Activated T-helper 1 cell treated with anti-CD3 and anti-CD28 coated beads, Interleukin-12 subunit alpha, Interleukin-12 subunit beta, Interleukin-2, Interleukin-4 antibody, amounts not matched to agents 30 ng/mL and 10 ng/mL and 1 ng/mL, durations not matched to agents 14 hours and 24 hours and 36 hours (primary cell): ENCODE measurements at places on chromosomes 6 and 20.

DNA sequence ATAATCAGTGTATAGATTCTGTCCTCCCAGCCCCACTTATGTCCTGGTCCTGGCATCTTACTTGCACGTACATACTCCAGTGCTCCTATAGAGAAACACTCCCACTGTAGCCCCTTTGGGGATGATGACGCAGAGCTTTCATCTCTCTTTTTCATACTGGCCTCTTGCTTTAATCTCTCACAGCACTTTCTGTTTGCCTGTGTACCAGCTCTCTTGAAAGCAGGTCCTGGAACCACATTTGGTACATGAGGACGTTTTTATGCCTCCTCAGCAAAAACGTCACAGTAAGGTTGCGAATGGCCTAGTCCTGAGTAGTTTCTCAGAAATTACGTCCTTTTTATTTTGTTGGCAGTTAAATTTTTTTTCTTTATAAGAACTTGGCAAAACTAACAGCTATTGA, 10.8 kb downstream of the L3MBTL3 start:
- no peak for DNase-seq

DNA sequence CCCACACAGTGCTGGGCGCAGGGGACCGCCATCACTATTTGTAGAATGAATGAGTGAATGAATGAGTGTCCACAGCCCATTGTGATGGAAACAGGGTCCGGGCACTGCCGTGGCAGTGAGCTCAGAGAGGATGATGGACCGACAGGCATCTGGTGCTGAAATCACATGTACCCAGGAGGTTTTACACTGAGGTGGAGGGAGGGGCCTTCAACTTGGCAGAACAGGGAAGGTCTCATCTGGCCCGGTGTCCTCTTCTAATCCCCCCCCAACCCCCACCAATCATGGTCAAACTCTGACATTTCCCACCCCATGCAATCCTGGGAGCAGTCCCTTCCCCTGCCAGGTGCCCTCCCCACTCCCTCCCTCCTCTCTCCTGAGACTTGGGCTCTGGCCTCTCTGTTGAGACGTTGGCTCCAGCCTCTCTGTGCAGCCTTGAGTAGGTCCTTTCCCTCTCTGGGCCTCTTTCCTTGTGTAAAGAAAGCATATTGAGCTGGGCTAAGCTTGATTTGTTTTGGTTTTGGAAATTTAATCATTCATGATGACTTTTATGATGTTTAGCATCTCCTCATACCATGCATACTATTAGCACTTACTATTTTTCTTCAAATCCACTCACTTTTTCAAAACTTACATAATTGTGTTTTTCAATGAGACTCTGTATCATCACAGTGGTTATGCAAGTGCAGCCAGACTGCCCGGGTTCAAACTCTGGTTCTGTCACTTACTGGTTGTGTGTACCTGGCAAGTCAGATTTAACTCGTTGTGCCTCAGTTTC, 10.8 kb downstream of the KIAA1755 start:
- DNase-seq, result no peak

DNA sequence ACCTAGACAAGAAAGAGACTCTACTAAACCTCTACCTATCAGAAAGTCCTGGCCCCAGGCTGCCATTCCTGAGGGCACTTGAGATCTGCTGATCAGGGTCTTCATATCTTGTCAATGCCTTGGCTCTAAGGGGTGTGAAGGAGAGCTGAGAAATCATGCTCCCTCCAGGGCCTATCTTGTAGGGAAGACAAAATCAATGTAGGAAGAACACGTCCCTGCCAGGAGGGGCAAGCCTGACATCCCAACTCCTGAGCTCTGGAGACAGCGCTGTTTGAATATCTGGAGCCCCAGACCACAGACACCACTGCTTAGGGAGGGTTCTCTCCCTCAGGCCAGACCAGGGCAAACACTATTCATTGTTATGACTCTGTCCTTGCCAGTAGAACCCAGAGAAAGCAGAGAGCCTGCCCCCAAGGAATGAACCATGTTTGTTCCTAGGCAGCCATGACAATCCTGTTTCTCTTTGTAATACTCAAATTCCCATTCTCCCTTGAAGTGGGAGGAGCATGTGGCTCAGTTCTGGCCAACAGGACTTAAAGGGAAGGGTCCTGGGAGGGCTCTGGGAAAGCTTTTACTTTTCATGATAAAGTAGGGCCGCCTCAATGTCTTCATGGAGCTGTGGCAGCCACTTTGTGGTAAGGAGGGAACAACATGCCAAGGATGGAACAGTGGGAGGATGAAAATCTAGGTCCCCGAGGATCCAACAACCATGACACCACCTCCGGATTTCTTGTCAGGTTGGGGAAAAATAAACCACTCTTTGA, 1.8 kb upstream of the FASTKD5 start:
- no peak for DNase-seq

- DNase-seq, result no peak
Measured at GRCh38 chr6:166618866-166619761, 7.9 kb downstream of the RPS6KA2 start.

GRCh38 chr6:16712931-16713484, 48.3 kb downstream of the ATXN1 start:
- no peak for DNase-seq

DNA sequence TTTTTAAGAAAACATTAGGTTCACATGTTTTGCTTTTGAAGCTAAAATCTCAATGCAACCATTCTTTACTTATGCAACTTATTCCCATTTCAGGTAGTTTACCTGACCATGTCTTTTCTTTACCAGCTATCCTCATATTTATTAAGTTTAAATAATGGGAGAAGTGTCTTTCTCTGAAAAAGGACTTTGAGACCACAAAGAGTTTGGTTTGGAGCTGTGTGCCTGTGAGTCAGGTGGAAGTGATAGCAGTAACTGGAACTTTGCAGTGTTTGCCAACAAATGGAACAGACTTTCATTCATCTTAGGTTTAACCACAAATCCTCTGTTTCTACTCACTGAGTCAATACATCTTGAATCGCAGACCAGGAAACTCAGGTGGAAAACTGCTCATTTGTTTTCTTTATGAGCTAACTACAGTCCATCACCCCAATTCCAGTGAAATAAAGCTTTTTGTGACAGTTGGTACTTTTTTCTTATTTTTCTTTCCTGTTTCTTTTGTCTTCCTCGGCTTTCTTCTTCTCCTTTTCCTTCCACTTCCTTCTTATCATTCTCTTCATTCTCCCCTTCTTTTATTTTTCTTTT, 148.3 kb upstream of the RIN2 start:
- DNase-seq, result no peak

DNA sequence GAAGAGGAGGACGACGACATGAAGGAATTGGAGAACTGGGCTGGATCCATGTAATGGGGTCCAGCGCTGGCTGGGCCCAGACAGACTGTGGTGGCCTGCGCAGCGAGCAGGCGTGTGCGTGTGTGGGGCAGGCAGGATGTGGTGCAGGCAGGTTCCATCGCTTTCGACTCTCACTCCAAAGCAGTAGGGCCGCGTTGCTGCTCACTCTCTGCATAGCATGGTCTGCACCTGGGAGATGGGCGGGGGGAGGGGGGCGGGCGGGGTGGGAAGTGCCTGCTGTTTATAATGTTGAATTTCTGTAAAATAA, 42.3 kb downstream of the CHMP4B start:
- DNase-seq, result peak; percentile 20

GRCh38 chr20:4809707-4810106, 88.0 kb downstream of the PRND start:
- no peak for DNase-seq

DNA sequence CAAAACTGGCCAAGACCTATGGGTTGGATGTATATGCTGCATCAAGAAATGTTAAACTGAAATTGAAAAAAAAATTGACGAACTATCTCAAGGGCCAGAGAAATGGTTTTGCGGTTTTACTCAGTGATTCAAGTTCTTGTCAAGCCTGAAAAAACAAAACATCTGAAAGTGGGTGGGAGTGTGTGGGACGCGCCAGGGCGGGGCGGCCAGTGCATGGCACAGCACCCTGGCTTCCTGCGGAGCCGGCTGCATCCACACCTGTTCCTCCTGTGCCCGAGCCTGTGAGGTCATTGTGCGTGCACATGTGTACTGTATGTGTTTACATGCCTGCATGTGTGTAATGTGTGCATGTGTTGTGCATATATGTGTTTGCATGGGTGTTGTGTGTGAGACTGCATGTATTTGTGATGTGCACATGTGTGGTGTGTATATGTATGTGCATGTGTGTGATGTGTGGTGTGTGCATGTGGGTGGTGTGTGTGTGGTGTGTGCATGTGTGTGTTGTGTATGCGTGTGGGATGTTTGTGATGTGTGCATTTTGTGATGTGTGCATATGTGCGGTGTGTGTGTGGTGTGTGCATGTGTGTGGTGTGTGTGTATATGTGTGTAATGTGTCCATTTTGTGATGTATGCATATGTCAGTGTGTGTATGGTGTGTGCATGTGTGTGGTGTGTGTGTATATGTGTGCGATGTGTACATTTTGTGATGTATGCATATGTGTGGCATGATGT, 59.8 kb downstream of the CDH4 start:
- no peak for DNase-seq

- DNase-seq, result no peak
Measured at GRCh38 chr20:6401893-6402557, 279.2 kb upstream of the FERMT1 start.

- DNase-seq, result no peak
Measured at GRCh38 chr6:148395583-148396101, 53.0 kb downstream of the SASH1 start.

DNA sequence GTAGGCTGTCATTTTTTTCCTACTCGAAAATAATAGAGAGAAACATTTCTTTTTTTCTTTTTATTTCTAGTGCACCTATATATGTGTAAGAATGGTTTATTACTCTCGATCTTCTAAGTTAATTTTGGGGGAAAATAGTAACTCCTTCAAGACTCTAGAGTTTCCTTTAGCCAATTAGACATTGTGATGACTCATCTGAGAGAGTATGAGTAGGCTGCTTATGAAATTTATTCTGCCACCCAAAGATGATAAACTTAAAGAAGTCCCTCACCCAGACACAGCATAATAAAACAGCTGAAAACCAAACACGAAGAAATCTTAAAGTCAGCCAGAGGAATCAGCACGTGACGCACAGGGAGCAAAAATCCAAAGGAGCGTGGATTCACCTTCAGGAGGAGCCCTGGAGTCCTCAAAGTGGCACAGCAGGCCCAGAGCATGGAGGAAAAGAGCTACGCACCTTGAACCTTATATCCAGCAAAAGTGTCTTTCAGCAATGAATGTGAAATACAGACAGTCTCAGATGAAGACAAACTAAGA, 81.9 kb downstream of the ERMARD start:
- DNase-seq, result no peak

DNA sequence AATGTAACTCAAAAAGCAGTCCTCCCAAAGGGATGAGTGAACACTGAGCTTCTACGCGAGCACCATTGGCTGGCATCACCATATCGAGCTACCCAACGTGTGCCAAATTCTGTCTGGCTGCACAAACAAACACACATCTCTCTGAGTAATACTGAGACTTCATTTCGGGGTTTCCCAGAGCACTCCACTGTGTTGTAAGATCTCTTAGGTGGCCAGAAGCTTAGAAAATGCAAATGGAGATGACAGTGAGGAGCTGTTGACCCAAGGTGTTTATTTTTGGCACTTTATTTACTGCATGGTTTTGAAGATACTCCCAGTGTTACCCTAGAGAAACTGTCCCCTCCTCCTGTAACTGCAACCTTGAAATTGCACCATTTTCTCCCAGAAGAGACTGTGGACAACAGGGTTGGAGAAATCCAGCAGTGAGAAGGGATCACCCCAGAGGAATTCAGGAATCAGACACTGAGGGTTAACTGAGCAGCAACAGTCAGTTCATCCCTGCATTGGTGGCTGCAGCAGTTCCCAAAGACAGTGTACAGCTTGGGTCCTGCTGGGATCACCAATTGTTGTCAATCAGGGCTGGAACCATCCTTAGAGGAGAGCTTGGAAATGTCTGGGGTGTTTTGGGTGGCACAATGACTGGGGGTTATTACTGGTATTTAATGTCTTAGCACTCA, 1.0 kb upstream of the RIPOR2 start:
- DNase-seq, result peak; percentile 72

GRCh38 chr6:136604328-136604825, 54.2 kb upstream of the MAP7 start:
- no peak for DNase-seq

- DNase-seq, result peak; percentile 11
Measured at GRCh38 chr20:41408156-41408794, 41.7 kb upstream of the EMILIN3 start.

- peak; percentile 71 for DNase-seq
Measured at GRCh38 chr6:24991810-24992467, 56.2 kb upstream of the RIPOR2 start.

DNA sequence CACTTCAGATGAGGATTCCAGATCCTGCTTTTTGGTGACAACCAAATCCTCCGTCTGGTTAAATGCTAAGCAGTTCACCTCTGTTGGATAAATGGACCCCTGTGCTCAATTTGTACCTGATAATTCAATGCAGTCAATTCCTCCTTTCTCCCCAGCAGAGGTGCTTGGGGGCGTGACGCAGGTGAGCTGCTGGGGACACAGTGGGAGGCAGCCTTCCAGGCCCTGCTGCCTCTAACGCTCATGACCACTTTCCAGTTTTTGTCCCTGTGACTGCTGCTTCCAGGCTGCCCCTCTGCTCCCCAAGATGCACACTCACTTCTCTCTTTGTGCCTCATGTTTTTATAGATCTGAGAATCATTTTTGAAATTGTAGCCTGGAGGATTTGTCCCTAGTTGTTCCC, 78.5 kb downstream of the TTLL2 start:
- no peak for DNase-seq

DNA sequence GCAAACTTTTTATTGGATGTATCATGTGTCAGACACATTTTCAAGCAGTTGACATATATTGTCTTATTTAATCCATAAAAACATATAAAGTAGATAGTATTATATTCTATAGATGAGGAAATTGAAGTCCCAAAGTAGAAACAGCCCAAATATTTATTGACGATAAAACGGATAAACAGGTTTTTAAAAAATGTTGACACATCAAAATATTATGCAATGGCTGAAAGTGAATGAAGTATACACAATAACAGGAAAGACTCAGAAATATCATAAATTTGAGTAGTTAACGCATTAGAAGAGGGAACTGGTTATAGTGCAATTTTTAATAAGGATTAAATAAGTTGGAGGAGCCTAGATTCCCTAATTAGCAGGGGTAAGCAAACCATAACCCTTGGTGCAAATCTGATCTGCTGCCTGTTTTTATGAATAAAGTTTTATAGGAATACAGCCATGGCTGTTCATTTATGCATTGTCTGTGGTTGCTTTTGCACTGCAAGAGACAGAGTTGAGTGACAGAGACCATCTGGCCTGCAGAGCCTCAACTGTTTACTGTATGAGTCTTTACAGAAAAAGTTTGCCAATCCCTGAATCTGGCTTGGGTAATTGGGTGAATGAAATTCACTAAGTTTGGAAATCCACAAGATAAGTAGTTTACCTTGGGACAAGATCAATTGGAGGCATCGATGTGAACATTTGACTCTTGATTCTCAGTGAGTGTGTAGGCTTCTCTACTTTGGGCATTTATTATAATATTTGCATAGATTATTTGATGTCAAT, 50.6 kb upstream of the EXOC2 start:
- DNase-seq, result no peak

DNA sequence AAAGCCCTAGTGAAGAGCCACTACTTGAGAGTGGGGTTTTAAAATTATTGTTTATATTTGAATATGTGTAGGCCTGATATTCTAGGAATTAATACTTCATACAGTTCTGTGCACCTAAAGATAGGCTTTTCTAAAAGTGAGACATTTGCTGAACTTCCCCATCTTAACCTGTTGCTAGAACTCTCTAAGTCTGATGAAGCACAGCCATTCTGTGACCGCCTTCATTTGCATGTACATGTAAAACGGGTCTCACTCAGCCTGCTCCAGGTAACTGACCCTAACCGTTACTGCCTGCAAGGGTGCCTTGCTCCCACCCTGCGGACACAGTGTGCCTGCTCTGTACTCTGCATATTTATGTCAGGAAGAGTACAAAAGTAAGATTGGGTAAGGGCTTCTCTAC, 44.3 kb upstream of the IRF4 start:
- no peak for DNase-seq

- no peak for DNase-seq
Measured at GRCh38 chr20:48102931-48103660, 317.8 kb upstream of the SULF2 start.
